ENCODE measurements at places on chromosomes 16 and 17.

DNA sequence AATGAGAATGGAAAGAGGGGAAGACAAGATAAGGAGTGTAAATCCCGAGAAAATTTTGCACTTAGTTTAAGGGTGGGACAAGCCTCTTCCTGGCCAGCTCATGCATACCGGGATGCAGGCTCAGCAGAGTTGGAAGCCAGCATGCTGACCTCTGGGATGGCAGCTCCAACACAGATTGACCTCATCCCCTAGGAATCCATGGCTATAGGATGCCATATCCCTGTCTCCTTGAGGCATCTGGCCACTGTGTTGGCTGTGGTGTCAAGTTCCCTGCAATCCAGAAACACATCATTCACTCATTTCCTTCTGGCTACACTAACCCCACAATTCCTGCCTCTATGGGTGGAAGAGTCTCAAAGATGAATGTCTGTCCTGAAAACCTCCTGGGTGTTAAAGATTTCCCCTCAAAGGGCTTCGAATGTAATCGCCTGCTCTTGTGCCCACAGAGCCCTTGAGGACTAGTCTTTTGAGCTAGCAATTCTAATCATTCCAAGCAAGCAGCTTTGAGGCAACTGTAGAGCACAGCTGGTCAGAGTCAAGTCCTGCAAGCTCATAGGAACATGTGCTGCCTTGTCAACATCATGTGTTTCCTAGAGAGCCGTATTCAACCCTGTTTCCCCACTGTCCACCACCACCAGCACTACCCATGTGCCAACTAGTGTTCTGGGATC lies 141.4 kb downstream of the PMP22 start:
- DNase-seq, result no peak

DNA sequence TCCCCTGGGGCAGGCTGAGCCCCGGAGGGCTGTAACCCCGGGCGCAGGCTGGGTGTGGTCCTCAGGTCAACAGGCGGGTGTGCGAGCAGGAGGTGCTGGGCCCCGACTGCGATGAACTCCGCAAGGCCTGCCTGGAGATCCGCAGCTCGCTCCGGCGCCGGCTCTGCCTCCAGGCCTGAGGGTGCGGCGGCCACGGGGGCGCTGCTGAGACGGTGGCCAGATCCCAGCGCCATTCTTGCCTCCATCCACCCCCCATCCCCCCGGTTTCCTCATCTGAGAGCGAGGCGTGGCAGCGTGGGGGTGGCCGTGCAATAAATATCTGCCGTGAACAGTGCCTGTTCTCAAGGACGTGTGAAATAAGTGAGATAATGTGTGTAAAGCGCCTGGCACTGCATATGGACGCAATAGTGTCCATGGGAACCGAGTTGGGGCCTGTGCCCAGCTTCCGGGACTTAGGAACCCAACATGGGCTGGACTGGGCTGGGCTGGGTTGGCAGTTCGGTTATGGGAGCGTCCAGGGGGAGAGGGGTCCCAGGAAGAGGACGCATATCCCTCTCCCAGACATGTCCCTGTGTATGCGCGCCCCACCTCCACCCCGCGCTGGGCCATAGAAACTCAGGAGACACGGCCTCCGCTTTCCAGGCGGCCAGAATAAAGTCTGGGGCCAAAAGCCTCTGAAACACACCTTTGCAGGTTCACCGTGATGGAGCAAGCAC lies 15.0 kb downstream of the ZNF213 start:
- DNase-seq, result peak; percentile 62

DNA sequence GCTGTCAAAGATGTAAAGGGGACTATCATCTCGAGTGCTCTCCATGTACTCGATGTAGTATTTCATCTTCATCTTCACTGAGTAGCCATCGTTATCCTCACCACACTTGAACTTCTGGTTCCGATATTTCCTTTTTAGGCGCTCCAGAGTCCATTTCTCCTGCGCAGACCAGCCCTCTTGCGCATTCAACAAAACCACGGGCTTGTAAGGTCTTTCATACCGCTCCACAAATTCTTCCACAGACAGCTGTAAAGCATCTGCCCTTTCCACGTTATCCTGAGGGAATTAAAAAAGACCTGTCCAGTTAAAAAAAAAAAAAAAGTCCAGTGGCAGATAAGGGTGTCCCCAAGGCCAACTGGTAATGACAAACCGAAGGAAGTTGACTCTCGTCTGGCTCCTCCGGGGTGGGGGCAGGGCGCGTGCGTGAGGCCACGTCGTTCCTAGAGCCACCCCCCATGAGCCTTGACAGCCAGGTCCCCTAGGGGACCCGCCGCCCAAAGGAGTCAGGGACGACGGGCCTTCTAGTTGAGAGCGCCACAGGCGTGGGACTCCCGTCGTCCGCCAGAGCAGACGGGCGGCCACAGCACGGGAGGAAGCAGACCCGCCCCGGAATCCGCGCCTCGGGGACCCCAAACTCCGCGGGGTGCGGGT lies 701 bp downstream of the JMJD6 start:
- peak; percentile 51 for DNase-seq

- no peak for DNase-seq
Measured at GRCh38 chr17:65853816-65854215, 292.4 kb upstream of the AXIN2 start.

DNA sequence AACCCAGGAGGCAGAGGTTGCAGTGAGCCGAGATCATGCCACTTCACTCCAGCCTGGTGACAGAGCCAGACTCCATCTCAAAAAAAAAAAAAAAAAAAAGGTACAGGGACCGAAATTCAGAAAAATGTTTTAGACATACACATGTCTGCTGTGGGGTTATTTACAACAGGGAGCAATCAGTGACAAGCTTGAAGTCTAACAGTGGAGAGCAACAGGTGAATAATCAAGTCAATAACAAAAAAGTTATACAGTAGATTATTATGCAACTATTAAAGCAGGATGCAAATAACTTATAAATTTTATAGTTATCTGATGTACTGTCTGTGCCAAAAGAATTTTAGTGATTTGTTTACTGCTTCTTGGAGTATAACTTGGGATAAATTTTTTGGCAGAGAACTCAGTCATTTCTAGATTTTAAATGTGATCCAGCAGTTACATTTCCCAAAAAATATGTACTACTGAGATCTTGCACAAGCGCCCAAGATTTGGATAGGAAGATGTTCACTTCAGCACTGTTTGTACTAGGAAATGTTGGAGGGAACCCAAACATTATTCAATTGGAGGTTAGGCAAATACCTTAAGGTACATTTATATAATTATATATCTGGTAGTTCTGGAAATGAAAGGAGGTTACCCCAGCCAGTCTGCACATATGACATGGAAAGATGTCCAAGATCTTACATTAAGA lies 34.1 kb downstream of the EEF2K start:
- no peak for DNase-seq

GRCh38 chr17:59439262-59439661 lies 107.8 kb downstream of the YPEL2 start:
- DNase-seq, result no peak

GRCh38 chr16:88493879-88494278 lies 40.8 kb downstream of the ZFPM1 start:
- DNase-seq, result no peak

- no peak for DNase-seq
Measured at GRCh38 chr17:63418540-63418939, 27.6 kb downstream of the CYB561 start.

GRCh38 chr16:69680358-69680757 lies 46.0 kb downstream of the NQO1 start:
- no peak for DNase-seq

DNA sequence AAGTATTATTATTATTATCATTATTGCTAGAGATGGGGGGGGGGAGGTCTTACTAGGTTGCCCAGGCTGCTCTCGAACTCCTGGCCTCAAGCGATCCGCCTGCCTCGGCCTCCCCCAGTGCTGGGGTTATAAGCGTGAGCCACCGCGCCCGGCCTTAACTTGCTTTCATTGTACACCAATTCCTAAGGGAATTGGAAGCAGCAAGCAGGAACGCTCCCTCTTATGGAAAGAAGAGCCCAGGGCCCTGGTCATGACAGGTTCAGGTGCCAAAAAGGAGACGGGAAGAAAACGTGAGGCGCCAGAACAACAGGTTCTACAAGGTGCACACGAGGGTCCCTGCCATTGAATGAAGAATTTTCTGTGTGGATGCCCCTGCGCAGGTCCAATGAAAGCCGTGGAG lies 540 bp upstream of the RPL38 start:
- no peak for DNase-seq

GRCh38 chr17:50785946-50786570 lies 18.7 kb upstream of the ANKRD40CL start:
- no peak for DNase-seq

- no peak for DNase-seq
Measured at GRCh38 chr16:50300942-50301625, 34.7 kb downstream of the ADCY7 start.

DNA sequence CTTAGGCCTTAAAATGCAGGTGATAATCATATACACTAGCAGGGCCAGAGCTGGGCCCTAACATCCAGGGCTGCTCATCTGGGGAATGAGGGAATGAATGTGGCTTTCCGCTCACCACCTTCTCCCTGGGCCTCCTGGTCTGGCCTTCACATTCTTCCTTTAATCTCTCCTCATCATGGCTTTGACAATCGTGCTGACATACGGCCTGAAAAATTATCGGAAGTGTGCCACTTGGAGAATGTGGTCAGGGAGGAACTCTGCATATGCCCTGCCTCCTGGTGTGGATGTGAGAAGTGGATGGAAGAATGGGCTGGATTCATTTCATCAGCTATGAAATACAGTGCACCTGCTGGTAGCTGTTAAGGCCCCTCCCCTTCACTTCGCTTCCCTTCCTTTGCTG lies 2.4 kb downstream of the WSCD1 start:
- DNase-seq, result no peak

GRCh38 chr16:69100071-69100691 lies 5.3 kb upstream of the HAS3 start:
- DNase-seq, result no peak

GRCh38 chr17:19800571-19800970 lies 52.5 kb upstream of the ALDH3A1 start:
- DNase-seq, result no peak

- no peak for DNase-seq
Measured at GRCh38 chr16:85569615-85570212, 43.4 kb upstream of the GSE1 start.

- DNase-seq, result no peak
Measured at GRCh38 chr16:25079637-25080378, 31.7 kb upstream of the LCMT1 start.

DNA sequence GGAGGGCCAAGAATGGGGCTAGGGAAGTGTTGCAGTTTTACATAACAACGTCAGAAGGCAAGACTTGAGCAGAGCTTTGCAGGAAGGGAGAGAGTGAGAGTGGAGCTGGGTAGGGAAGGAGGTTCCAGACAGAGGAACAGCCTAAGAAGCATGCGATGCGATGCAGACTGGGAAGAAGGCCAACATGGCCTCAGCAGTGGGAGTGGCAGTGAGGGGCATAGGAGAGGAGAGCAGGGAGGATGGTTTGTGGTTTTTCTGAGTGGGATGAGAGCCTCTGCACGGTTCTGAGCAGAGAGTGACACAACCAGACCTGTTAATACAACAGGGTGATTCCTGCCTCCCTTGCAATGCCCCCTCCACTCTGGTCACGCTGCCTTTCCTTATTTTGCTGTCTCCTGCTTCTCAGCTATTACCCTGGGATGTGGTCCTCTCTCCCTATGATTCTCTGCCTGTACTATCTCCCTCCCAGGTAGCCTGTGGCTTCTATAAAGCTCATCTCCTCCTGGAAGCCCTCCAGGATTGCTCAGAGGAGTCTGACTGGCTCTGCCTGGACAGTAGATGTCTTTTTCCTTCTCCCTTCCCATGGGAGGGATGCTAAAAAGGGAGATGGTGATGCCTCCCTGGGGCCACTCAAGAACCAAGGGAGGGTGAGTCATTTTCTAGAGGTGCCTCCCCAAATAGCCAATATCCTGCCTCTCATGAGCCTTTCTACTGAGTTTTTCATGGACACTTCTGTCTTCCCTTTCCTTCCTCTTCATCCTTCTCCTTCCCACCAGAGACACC lies 38.7 kb upstream of the NGFR start:
- DNase-seq, result no peak

- no peak for DNase-seq
Measured at GRCh38 chr16:57645691-57646387, 17.4 kb downstream of the ADGRG1 start.

- no peak for DNase-seq
Measured at GRCh38 chr16:88888461-88889387, 22.3 kb upstream of the PABPN1L start.

DNA sequence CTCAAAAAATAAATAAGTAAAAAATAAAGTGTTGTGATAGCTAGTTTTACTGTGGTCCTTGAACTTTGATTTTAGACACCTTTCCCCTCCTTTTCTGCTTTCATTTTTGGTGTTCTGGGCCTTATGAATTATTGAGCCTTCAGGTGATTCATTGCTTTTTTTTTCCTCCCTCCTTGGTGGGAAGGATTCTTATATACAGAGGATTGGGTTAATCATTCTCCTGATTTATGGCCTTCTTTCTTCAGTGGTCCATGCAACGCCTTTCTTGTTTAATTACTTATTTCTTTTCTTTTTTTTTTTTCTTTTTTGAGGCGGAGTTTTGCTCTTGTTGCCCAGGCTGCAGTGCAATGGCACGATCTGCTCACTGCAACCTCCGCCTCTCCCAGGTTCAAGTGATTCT lies 8.0 kb upstream of the MYL4 start:
- no peak for DNase-seq

GRCh38 chr17:41406205-41406604 lies 8.8 kb upstream of the KRT31 start:
- no peak for DNase-seq

DNA sequence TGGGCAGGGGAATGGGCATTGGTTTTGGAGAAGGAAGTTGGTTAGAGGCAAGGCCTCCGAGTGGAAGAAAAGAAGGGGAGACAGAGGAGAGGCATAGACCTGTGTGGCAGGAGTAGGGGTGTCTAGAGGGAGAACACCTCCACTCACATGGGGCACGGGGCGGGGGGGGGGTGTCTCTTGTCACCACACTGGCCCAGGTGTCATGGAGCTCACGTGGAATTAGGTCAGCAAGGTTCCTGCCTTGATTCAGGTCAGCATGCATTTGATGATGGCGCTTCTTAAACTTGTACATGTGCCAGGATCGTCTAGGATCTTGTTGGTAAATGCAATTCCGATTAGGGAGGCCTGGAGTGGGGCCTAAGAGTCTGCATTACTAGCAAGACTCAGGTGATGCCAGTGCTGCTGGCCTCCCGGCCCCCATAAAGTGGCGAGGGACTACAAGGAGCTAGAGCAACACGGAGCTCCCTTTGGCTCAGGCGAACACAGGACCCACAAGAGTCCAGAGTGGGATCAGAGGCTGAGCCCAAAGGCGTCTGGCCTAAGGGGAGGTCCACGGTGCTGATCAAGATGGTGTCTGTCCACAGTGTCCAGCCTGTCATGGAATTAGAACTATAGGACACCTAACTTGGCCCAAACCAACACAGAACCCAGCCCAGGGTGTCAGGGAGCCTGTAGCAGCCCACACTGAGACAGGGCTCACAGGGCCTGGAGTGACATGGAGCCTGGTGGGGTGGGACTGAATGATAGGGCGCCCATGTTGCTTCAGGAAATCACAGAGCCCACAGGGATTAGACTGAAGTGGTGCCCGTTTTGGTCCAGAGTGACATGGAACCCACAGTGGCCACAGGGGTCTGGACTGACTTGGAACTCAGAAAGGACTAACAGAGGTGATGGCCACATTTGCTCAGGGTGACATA lies 16.7 kb downstream of the EPOP start:
- no peak for DNase-seq
